Cardiac atrium fibroblast (primary cell): ENCODE measurements at places on chromosomes 12 and 14. TPM values are rescaled to one million over a fixed set of nuclear protein-coding genes. Genes with fewer than 3 reads are reported as not detected.

RHEBL1 gene
- total RNA-seq, result not detected in 2 replicates

SERPINA5 gene
- 1.1 and 1.5 TPM in 2 replicates for total RNA-seq

LTBP2 gene
- 27.1 and 31.6 TPM in 2 replicates for total RNA-seq

HSP90B1 gene
- total RNA-seq, result 653 and 877 TPM in 2 replicates

PFDN5 gene
- total RNA-seq, result 376 and 591 TPM in 2 replicates

VDR gene
- 5.4 and 7.6 TPM in 2 replicates for total RNA-seq

NUDT4 gene
- total RNA-seq, result 54.4 and 63.4 TPM in 2 replicates

RNF41 gene
- 165 and 167 TPM in 2 replicates for total RNA-seq

A2M gene
- total RNA-seq, result 18.8 and 30.1 TPM in 2 replicates

HOXC4 gene
- total RNA-seq, result not detected in 2 replicates

PTGDR gene
- total RNA-seq, result not detected in 2 replicates

ADAMTS20 gene
- total RNA-seq, result not detected in 2 replicates
